Transverse colon (tissue), 4 donors: ENCODE measurements at places on chromosomes 12 and 14.

- DNase-seq, result no peak
These were observed 77.3 kb downstream of the NOS1 start for GRCh38 chr12:117284140-117284539.

GRCh38 chr14:68551045-68551683, 241.7 kb downstream of the ZFP36L1 start:
- DNase-seq, result no peak

DNA sequence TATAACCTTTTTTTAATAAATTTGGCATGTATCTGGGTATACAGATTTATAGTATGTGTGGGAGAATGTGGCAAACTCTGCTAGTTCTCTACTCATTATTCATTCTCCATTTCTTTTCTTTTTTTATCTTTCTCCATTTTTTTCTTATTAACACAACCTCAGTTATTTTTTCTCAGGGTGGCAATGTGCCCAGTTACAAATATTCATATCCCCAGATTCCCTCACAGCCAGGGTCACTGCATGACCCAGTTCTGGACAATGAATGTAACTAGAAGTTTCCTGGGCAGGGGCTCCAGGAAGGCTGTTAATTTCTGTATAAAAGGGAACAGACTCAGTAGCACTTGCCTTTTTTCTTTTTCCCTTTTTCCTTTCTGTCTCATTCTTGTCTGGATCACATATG, 95.6 kb downstream of the VCPKMT start:
- DNase-seq, result no peak

- DNase-seq, result no peak
These were observed 30.9 kb upstream of the PLEKHG6 start for GRCh38 chr12:6279631-6280030.

DNA sequence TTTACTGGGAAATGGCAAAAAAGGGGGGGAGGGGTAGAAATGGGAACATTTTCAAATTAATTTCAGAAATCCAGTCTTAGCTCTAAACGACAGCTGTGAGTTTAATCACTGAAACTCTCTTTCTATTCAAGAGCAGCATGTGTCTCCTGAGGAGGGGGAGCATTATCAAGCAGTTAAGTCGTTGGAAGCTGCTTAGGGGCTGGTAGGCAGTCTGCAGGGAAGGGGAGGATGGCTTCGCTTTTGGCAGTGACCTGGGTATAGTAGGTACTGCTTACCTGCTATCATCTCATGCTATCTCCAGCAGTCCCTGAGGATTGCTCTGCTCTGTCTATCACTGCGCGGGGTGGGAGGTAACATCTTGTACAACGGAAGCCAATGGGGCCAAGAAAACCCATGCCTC, 567.4 kb downstream of the NRXN3 start:
- no peak for DNase-seq

- no peak for DNase-seq
These were observed 1407.7 kb downstream of the LRFN5 start for GRCh38 chr14:43014338-43014737.

GRCh38 chr12:45674181-45674977, 55.1 kb upstream of the ARID2 start:
- no peak for DNase-seq

- DNase-seq, result no peak
These were observed 56.3 kb downstream of the NIN start for GRCh38 chr14:50774542-50775267.

- no peak for DNase-seq
These were observed 924.3 kb downstream of the BCL11B start for GRCh38 chr14:98347686-98348085.

- no peak for DNase-seq
These were observed 182.3 kb downstream of the NPAS3 start for GRCh38 chr14:33120966-33121365.

GRCh38 chr12:23253191-23253590, 628.2 kb downstream of the ETNK1 start:
- no peak for DNase-seq

GRCh38 chr14:89977668-89978067, 21.9 kb downstream of the TDP1 start:
- DNase-seq, result no peak

GRCh38 chr12:56722832-56723231, 2.3 kb downstream of the NACA start:
- DNase-seq, result no peak

GRCh38 chr14:68413509-68413908, 379.4 kb downstream of the ZFP36L1 start:
- DNase-seq, result no peak

DNA sequence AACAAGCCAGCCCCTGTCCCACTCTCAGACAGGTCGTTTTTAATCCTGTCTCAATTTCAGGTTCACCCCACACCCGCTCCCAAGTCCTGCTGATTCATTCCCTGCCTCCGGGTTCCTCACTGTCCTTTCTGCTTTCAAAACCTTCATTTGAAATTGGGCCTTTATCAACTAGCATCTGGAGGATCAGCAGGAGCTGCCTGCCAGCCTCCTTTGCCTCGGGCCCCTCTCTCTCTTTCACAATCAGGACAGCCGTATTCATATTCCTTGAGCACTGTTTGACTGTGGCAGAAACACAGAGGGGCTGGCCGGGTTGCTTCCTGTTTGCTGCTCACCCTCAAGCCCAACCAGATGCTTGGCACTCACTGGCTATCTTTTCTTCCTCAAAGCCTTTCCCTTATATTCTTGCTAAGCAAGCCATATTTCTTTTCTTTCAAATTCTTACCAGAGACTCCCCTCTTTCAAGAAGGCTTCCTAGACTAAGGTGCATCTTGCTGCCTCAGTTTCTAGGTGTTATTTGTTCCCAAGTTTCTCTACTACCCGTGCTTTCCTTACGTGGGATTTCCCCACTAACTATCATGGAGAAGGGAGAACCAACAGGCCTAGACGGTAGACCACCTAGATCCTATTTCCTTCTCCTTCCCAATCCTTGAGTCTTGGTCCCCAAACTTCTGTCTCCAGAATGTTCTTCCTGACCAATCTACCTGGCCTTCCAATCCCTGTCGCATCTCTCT, 3.0 kb downstream of the GALNT6 start:
- no peak for DNase-seq

GRCh38 chr12:1439687-1440086, 154.7 kb downstream of the FBXL14 start:
- no peak for DNase-seq

DNA sequence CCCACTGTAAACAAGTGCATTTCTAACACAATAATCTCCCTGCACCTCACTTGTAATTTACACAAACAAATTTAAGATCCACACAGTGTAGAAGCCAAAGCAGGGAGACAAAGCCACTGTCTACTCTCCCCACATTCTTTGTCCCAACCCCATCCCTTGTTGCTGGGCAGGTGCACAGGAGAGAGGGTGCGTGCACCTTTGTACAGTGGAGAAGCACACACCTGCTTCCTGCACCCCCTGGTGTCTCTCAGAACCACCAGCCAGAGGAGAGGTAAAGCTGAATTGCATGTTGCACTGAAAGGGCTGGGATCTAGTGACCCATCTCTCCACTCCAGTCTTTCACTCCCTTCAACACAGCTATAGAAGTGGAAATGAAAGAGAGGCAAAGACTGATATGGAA, 51.4 kb upstream of the IFNG-AS1 start:
- DNase-seq, result no peak

DNA sequence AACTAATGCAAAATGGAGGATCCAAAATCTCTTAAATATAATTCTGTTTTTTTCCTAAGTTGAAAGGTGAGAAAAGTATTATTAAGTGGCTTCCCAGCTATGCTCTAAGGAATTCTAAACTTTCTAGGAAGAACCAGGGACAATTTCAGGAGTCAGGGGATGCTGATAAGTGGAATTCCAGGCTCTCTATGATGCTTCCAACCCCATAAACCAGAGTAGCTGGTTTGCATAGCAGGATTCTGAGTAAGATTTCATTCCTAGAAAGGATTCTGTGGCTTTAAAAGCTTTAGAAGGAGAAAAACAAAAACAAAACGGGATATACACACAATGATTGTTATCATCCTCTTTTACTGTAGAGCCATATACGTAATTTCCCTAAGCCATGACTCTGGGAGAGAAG, 93.9 kb downstream of the SLC16A7 start:
- DNase-seq, result no peak

DNA sequence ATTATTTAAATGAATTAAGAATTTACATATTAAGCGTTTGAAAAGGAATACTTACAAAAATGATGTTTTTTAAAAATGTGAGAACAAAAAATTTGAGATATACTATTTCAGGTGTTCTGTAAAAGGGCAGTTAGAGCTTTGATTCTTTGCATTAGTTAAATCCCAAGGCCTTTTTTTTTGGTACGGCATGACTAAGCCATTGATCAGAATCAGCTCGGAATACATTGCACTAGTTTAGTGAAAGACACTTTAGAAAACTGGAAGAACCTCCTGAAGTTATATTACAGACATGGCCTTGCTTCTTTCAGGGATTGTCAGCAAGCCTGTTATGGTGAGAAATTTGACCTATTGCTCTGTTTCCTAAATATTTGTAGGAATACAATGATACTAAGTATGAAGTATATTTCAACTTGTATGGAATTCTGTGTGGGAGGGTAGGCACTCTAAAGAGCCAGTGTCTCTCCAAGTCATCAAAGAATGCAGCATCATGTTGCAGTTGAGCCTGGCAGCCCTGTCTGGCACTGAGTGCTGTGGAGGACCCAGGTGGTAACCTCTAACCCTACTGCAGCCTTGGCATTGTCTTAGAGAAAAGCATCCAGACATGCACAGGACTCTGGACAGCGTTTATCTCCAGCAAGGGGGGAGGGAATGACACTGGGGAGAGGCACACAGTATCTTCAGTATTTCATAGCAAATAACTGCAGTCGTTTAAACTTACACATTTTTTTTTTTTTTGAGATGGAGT, 1.5 kb downstream of the KLC1 start:
- DNase-seq, result no peak

GRCh38 chr12:125996443-125996842, 931.2 kb downstream of the AACS start:
- no peak for DNase-seq

DNA sequence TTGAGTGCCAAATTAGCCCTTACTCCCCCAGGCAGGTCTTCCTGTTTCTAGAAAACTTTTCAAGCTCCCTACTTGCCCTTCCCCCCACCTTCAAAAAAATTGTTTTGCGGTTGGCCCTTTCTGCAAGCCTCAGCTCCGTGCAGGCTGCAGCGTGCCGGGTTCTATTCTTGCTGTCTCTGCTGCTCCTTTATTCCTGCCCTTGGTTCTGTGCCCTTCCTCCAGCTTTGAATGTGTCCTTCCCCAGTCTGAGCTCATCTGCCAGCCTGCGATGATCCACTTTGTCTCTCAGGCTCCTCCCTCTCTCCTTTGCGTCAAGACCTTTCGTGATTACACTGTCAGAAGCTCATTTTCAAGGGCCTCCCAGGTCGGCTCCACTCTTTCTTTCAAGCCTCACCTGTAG, 98.6 kb downstream of the IRF2BPL start:
- DNase-seq, result peak; percentile 33

GRCh38 chr12:76450690-76451089, 102.5 kb upstream of the BBS10 start:
- no peak for DNase-seq

DNA sequence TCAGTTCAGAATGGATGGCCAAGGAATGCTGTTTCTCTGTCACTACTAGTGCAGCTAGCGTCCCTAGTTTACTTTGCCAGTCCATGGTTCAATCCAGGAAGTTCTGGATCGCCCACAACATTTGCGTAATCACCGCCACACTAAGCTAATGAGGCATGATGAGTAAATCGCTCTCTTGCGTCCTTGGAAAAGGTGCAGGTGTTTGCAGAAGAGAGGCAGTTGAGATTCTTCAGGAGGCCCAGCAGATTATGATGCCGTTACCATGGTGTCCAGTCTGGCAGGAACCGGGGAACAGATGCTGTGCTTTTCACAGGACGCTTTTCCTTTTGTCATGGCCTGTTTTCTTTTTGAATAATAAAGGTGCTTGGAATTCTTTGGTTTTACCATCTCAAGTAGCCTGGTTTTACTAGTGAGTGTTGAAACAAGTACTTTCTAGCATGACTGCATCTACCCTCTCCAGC, 9.0 kb downstream of the TPH2 start:
- no peak for DNase-seq

DNA sequence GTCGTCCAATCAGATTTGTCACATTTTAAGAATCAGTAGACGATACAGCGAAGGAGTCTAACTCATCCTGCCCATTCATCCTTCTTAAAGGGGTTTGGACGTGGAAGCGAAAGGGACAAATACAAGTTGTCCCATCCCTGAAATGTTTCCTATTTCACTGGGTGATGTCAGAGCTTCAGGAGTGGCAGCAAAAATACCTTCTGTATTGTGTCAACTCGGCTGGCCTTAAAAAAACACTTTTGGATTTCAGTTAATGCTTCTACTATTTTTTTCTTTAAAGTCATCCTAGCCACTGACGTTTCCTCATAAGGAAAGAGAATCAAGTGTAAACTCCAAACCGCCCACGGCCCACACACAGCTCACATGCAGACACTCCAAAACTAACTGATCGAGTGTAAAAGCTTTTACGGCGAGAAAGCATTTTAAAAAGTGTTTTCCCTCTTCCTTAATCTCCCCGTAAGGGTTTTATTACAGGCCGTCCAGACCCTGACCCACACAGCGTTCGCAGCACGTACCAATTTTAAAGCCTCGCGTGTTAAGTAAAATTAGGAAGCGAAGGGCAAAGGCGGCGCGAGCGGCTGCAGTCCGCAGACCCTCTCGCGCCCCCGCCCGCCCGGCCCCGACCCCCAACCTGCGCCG, 593 bp downstream of the CFL2 start:
- peak; percentile 37 for DNase-seq

DNA sequence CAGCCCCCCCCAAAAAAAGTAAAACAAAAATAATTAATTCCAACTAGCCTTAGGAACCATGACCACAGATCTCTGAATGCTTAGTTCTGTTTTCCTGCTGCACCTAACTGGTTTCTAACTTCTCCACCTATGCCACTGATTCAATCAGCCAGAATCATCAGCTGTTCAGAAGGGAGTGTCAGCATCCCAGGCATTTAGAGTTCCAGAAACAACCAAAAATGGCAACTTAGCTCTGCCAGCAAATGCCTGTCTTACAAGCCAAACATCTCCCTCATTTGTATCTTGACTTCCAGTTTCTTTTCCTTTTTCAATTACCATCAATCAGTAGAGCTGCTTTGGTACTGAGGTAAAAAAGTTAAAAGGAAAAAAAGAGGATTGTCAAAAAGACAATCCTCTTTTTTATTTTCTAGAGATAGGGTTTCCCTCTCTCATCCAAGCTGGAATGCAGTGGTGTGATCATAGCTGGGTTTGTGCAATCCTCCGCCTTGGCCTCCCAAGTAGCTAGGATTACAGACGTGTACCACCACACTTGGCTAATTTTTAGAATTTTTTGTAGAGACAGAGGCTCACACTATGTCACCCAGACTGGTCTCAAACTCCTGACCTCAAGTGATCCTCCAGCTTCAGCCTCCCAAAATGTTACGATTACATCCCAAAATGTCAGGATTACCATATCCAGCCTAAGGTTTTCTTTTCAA, 45.2 kb upstream of the ISM2 start:
- no peak for DNase-seq

GRCh38 chr14:31582836-31583452, 21.7 kb downstream of the NUBPL start:
- DNase-seq, result no peak
